Cortex of kidney (tissue), 1 donor: ENCODE measurements at places on chromosomes 3 and 15.

DNA sequence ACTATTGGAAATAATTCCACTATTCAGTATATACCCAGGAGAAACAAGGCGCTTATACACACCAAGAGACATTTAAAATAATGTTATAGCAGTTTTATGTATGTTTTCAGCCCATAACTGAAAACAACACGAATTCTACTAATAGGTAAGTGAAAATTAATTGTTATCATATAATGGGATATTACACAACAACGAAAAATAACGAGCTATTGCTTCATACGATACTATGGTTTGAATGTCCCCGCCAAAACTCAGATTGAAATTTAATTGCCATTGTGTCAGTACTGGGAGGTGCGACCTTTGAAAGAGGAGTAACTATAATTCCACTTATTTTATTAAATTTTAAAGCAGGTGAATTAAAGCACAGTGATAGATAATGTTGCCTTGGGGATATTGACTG, 4.0 kb upstream of the CSRNP1 start:
- DNase-seq: no peak

DNA sequence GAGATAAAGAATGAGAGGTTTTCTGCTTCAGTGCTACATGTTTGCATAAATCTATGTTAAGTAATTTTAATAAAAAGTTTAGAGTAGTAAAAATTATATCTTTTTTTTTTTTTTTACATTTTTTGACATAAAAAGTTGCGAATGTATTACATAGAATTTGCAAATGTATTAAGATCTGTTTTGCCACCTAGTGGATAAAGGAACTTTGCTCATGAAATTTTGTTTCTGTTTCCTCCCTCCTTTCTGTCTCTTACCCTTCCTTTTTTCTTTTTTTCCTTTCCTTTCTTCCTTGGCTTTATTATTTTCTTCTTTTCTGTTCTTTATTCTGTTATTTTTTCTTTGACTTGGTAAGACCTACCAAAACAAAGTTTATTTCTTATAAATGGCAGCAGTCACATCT, 58.5 kb upstream of the UTS2B start:
- DNase-seq: no peak

- DNase-seq: no peak
Observed at GRCh38 chr3:123089611-123090331, 22.9 kb downstream of the PDIA5 start.

- no peak for DNase-seq
Observed at GRCh38 chr3:182364723-182365650, 428.3 kb upstream of the ATP11B start.

DNA sequence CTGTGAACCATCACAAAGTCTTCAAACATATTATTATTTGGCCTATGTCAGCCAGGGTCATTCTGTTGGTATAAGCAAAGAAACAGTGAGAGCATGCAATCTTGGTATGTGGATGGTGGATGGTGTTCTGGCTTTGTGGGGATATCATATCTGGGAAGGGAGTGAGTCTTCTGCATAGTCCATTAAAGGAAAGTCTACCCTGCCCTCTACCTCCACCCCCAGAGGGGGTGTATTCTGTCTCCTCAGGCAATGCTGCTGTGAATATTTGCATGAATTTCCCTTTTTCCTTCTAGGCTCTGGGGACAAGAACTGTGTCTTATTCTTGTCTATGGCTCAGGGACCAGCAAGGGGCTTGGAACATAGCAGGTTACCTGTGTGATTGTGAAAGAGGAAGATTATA, 495.8 kb downstream of the PDCD6IP start:
- no peak for DNase-seq

GRCh38 chr3:20173844-20174410, 12.1 kb downstream of the SGO1 start:
- DNase-seq: no peak

DNA sequence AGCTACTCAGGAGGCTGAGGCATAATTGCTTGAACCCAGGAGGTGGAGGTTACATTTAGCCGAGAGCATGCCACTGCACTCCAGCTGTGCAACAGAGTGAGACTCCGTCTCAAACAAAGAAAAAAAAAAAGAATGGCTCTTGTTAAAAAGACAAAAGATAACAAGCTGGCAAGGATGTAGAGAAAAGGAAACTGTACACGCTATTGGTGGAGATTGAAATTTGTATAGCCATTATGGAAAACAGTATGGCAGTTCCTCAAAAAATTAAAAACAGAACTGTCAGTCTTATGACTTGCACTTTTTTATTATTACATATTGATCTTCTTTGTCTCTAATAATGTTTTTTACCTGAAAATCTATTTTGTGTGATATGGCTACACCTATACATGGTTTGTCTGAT, 41.9 kb downstream of the MEX3B start:
- DNase-seq: no peak

DNA sequence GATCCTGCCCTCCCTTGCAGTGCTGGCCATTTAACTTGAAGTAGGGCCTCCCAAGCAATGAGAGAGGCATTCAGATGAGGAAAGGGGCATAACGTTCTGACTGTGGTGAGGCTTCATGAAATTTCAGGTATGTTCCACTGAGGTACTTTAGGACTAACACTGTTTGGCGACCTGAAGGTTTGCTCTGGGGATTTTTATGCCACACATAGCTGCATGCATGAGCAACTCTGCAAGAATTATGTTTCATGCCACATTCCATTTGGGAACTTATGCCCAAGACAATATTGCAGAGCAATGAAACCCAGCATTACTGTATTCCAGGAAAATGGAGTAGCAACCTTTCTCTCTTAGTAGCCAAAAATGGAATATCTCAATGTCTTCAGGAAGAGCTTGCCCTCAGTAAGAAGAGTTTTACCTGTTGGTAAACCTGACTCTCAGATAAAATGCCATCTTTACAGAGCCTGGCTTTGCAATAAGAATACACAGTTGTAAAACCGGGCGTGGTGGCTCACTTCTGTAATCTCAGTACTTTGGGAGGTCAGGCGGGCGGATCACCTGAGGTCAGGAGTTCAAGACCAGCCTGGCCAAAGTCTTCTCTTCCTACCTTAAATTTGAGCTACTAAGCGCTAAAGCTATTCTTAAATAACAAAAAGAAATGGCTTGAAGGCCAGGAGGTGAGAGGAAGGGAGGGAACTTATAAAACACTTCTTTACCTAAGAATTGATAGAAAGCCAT, 16.7 kb upstream of the TBL1XR1 start:
- no peak for DNase-seq

GRCh38 chr3:82353306-82354171, 592.1 kb upstream of the GBE1 start:
- no peak for DNase-seq

DNA sequence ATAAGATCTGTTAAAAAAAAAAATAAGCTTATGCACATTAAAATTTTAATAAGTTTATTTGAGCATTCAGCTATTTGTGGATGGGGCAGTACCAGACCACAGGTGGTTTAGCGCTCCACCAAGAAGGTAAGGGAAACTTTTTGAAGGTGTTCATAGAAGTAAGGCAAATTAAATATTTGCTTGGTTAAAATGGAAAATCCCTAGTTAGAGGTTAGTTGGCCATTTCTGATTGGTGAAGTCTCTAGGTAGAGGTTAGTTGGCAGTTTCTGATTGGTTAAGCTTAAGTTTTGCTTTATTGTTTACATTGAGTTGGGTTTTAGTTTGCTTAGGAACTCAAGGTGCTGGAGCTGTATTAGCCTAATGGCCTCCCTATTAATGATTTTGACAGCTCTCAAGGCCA, 30.7 kb downstream of the SCN11A start:
- DNase-seq: no peak

- DNase-seq: no peak
Observed at GRCh38 chr15:37096558-37097143, 3.7 kb downstream of the MEIS2 start.

DNA sequence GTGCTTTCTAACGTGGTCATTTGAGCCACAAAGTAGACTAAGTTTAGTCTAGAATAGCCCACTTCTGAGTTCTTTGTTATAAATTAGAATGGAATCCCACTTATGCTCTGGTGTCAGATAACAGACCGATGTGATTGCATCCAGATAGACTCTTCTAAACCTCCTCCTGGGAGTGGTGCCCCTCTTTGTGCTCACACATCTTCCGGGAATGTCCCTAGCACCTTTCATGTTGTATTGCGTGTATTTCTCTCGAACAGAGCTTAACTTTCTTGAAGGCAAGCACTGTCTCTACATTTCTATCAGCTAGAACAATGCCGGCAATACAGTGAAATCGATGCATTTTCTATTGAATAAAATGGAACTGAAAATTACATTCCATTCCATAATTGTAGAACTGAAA, 23.0 kb downstream of the CP start:
- no peak for DNase-seq

DNA sequence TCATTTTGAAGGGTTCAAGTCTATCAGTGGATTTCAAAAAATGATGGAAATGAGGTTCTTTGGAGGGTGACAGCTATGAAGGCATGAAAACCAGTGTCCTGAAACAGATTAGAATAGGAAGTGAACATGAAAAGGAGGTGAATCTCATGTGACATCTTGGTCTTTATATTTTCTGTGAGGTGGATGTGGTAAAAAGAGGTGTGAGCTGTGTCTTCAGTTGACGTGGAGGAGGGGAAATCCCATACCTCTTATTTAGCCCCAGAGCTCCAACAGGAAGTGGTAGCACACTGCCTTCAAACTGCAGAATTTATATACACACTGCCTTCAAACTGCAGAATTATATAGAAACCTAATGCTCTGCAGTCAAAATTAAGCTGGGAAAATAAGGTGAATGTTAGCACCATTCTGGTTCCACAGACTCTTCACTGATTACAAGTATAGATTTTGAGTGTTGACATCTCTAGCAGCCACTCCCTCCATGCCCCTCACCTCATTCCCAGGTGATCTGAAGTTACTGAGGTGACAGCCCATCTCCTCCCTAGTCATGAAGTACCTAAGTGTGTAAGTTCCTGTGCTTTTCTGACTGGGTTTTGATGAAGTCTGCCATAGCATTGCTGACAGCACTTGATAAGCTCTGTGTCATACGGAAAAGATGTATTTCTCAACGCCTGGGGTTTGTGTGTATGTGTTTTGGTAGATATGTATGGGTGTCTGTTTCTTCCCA, 2.7 kb downstream of the RAB8B start:
- no peak for DNase-seq

- no peak for DNase-seq
Observed at GRCh38 chr3:12706504-12707253, 42.8 kb upstream of the RAF1 start.

- no peak for DNase-seq
Observed at GRCh38 chr15:88139936-88140335, 116.6 kb downstream of the NTRK3 start.

- DNase-seq: no peak
Observed at GRCh38 chr3:124257336-124257864, 265.5 kb upstream of the ROPN1 start.

- no peak for DNase-seq
Observed at GRCh38 chr3:141083836-141084649, 32.9 kb downstream of the SPSB4 start.

GRCh38 chr3:95254061-95254460, 1191.2 kb downstream of the NSUN3 start:
- DNase-seq: no peak

- DNase-seq: no peak
Observed at GRCh38 chr15:31396881-31397560, 70.4 kb downstream of the KLF13 start.

GRCh38 chr15:78149068-78149804, at the start of gene IDH3A:
TSS of gene IDH3A (plus strand) at chr15:78149362. CDS start at chr15:78149404, 42 bp downstream.
- DNase-seq: peak; percentile 50

- no peak for DNase-seq
Observed at GRCh38 chr3:37114251-37115145, 59.9 kb downstream of the LRRFIP2 start.

DNA sequence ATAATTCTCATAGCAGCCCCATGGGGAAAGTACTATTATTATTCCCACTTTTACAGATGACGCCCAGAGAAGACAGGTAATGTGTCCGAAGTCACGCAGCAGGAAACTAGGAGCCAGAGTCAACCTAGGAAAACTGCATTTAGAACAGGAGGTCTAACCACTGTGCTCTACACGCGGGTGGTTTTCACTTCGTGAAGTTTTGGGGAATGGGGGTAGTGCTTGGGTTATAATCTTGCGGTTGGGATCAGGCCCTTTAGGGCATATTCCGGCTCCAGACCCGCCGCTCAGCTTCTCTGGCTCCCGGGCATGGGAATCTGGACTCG, 5.2 kb downstream of the TPM1 start:
- no peak for DNase-seq

- no peak for DNase-seq
Observed at GRCh38 chr3:42032693-42033349, 58.3 kb upstream of the TRAK1 start.

DNA sequence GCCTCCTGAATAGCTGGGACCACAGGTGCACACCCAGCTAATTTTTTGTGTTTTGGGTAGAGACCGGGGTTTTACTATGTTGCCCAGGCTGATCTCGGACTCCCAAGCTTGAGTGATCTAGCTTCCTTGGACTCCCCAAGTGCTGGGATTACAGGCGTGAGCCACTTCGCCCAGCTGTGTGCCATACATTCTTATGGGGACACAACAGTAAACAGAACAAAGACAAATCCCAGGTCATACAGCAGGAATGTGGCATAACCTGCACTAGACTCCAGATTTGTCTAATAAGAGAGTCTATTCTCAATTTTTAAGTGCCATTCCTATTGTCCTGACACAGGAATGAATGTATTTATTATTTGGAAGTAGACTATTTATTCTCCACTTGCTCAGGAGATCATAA, 17.6 kb downstream of the ARL6IP5 start:
- no peak for DNase-seq

DNA sequence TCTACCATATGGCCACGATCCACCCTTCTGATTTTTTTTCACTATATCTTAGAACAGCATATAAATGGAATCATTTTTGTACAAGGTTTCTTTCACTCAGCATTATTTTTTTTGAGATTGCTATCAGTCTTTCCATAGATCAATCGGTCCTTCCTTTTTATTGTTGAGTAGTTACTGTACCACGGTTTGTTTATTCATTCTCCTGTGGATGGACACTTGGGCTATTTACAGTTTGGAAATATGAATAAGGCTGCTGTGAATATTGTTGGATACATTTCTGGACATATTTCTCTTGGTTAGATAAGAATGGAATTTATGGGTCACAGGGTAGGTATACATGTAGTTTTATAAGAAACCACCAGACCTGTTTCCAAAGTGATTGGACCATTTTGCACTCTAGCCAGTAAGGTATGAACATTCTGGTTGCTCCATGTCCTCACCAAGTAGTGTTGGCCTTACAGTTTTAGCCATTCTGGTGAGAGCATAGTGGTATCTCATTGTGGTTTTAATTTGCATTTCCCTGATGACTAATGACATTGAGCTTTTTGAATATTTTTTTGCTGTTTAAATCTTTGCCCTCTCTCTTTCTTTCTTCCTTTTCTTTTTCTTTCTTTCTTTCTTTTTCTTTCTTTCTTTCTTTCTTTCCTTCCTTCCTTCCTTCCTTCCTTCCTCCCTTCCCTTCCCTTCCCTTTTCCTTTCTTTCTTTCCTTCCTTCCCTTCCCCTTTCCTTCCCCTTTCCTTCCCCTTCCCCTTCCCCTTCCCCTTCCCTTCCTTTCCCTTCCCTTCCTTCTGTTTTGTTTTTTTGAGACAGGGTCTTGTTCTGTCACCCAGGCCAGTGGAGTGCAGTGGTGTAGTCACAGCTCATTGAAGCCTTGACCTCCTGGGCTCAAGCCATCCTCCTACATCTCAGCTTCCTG, 49.2 kb downstream of the LRRK1 start:
- DNase-seq: no peak
